ENCODE measurements at places on chromosomes 16 and 17.

DNA sequence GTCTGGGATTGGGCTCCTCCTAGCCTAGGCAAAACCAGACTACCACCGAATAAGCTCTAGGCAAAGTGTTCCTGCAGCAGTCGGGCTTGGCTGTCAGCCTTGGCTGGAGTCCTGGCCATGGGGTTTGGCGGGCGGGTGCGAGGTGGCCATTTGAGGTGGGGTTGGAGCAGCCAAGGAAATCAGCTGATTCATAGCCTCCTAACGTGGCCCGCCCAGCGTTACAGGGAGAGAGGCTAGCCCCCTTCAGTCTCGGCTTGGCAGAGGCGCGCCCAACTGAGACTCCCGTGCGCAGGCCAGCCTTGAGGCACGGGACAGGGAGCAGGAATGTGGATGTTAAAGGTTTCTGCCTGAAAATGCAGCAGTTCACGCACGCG is 1.9 kb downstream of the PMP22 start:
- no peak for DNase-seq

DNA sequence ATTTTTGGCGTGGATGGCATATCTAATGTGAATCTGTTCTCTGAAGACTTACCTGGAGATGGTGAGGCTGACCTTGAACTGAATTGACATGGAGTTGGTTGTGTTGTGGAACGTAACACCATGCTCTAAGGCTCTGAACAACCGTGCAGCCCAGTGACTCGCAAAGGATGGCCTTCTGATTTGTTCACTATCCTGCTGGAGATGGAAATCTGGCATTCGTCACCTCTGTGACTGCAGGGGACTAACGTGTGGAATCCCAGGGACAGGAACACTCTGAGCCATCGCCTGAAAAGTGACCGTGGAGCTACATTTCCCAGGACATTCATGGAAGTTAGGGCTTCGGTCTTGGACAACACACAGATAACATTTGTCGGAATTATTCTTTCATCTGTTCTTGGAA is 61.1 kb downstream of the BANP start:
- DNase-seq = no peak

GRCh38 chr17:73343168-73343634 is 31.4 kb upstream of the CDC42EP4 start:
- no peak for DNase-seq

DNA sequence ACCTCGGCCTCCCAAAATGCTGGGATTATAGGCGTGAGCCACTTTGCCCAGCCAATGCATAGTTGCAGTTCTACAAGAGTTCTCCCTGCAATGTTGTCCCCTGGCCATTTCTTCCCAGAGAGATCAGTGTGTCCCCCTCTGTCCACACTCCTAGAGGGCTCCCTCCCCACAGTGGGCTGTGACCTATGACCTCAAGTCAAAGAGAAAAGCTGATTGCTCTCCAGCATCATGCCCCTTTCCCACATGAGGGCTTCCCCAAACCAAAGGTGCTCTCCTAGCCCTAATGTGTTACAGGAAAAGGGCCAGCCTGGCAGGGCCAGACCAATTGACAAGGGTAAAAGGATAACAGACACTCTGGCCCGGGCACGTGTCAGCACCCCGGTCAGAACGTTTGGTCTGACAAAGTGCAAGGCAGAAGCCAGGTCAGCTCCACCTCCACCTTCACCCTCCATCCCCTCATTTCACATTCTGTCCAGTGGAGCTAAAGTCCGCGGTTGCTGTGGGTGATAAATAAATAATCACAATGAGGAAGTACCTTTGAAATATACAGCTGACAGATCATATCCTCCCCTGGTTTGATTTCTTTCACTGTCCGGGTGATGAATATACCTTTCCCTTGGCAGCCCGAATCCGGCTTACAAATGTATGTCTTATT is 17.8 kb downstream of the TTLL6 start:
- no peak for DNase-seq

DNA sequence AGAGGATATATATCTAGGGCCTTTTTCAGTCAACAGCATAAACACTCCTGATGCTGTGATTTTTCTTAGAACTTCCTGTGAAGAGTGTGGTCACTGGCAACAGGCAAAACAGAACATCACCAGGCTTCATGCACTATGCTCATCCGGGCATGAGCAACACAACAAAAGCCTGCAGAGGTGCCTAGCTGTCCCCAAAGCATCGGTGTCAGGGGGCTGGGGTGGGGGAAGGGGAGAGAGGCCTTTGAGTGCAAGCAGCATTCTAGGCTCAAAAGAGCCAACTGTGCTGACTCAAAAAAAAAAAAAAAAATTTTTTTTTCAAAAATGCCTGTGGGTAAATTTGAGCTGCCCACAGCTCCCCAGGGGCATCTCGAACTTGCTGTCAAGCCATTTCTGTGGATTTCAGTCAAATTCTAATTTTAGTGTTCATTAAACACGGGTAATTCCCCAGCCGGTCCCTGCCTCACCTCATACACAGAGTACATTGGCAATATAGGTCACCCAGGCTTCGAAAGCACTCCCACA is 194.6 kb upstream of the DYNLRB2 start:
- no peak for DNase-seq

- DNase-seq = no peak
Measured at GRCh38 chr16:80191928-80192327, 348.9 kb upstream of the DYNLRB2 start.

Measured in B cell (primary cell).